ENCODE measurements at places on chromosomes 16 and 17.

DNA sequence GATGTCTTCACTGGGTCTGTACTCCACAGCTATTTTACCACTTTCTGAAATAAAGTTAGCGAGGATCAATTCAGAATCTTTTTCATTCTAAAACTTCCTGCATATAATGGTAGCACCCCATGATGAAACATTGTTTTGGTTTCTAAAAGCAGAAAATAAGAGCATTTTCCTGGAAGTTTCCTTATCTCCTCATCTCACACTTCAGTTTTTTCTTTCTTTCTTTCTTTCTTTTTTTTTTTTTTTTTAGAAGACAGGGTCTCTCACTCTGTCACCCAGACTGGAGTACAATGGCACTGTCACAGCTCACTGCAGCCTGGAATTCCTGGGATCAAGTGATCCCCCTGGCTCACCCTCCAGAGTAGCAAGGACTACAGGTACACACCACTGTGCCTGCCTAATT, 10.3 kb downstream of the RDM1 start:
- no peak for DNase-seq

- DNase-seq: no peak
These were observed 22.2 kb downstream of the PDILT start for GRCh38 chr16:20382202-20382948.

DNA sequence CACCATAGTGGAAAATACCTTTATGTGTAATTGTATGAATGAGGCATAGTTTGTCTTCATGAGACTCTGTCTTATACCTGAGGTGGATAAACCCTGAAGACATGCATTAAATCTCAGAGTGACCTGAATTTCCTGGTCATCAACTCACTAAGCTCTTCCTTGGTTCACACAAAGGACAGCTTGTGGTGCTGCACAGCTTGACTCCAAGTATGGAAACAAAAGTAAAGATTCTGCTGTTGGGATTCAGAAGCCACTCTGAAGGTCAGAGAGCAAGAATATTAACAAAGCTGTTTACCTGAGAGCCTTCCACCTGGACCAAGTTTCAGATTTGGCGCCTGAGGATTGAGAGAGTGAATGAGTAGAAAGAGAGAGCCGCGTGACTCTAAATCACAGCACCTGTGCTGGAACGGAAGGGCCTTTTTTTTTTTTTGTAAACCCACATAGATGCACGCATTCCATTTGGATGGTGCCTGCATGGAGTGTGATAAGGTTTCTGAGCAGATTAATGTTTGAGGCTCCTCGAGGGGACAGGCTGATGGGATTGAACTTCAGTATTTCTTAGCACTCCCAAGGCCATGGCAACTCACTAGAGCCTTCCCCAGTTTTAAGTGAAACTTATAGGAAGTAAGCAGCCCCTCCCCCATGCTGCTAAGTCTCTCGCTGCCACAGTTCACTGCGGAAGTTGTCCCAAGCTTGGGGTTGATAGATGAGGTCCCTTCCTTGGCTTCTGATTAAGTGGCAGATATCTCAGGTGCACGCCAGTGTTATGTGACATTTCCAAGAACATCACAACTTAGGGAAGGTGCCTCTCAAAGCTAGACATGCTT, 28.7 kb downstream of the CALB2 start:
- DNase-seq: no peak

- DNase-seq: no peak
These were observed 25.8 kb upstream of the GINS3 start for GRCh38 chr16:58366247-58367031.

- no peak for DNase-seq
These were observed 474.8 kb downstream of the KCNJ2 start for GRCh38 chr17:70644096-70644495.

DNA sequence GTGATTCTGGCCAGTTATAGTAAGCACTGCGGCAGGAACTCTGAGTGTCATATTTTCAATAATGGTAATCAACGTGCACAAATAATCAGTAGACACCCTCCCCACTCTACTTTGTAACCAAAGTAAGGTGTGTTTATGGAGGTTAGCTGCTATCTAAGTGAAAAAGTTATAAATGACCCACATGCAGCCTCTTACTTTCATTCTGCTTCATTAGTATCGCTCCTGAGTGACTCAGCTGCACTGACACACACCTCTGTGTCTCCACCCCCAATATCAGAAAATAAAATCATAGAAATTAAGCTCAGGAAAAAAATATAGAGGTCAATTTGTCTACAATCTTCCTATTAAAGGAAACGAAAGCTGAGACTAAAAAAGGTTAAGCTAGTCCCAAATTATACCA, 64.1 kb upstream of the TRAP1 start:
- no peak for DNase-seq

DNA sequence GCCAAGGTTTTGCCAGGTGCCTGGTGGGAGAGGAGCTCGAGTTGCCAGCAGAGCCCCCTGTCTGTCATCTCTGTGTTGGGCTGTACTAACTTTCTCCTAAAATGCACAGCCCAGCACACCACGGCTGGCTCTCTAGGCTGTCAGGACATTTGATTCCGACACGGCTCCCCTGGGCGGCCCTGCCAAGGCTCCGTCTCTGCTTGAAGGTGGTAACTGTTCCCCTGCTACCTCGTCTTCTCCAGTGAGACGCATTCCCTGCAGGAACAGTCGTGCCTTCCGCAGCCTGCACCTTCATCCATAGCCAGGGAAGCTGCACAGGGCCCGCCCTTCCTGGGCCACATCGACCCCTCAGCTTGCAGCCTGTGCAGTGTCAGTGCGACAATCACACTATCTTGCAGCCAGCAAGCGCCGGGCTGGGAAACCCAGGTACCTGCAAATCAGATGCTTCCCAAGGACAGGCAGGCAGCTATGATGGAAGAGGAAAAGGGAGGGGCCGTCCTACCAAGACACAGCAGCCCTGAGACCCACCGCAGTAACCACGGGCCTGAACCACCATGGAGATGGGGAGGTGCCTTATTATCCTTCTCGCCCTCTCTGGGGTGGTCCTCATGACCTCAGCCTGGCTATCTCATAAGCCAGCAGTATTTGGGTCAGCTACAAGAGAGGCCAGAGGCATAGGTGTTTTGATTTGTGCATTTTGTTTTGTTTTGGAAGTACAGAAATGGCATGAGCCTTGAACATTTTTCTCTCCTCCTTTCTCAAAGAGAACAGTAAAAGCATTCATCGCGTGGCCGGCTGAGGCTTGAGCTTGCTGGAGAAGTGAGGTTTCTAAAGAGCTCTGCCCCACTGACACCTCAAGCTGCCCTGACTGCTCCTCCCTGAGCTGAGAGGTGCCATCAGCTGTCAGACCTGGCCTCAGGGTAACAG, 361.7 kb upstream of the TNRC6C start:
- DNase-seq: no peak

Measured in stimulated activated CD8-positive, alpha-beta memory T cell treated with anti-CD3 and anti-CD28 coated beads, Interleukin-7, amount 100 ng/mL, for 1 hour (primary cell).